ENCODE measurements at places on chromosomes 5 and 9.

GRCh38 chr9:125913551-125913950 lies 166.4 kb downstream of the PBX3 start:
- DNase-seq: no peak

DNA sequence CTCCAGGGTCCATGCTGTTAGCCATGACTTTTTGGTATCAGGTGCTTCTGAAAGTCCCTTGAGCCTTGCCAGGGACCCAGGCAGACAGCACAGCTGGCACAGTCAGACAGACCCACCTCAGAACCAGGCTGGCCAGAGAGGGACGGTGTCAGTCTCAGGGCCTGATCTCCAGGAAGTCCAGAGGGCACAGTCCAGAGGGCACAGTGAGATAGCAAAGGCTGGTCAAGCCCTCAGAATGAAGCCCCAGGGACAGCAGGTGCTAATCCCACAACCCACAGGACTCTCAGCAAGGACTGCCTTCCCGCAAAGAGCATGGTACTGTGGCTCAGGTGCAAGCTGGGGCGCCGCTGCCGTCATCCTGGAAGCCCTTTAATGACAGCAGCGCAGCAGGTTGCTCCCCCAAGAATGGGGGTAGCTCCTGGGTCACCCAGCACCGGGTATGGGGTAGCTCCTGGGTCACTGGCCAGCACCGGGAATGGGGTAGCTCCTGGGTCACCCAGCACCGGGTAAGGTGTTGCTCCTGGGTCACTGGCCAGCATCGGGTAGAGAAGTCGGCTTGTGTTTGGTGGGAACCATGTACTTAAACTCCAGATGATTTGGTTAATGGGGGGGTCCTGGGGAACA lies 105.6 kb upstream of the PHYKPL start:
- DNase-seq: no peak

GRCh38 chr5:143516249-143516648 lies 112.8 kb upstream of the NR3C1 start:
- no peak for DNase-seq

- DNase-seq: no peak
Measured at GRCh38 chr5:177620560-177620959, 20.6 kb downstream of the B4GALT7 start.

- no peak for DNase-seq
Measured at GRCh38 chr5:147507480-147508126, 2.3 kb downstream of the DPYSL3 start.

DNA sequence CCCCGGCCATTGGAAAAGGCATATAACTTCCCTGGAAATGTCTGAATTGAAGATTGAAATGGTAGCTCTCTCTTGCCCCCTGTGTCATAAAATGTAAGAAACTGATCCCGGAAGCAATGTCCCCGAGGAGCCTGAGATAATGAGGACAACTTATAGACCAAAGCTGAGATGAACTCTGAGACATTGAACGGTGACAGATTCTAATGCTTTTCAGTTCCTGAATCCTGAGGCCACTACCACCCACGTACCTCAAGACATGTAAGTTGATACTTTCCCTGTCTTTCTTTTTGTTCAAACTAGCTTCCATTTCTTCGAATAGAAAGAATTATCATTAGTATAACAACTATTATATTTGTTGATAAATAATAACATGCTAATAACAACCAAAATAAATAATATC lies 51.0 kb downstream of the KIF4B start:
- DNase-seq: no peak

- DNase-seq: peak; percentile 61
Measured at GRCh38 chr9:98989036-98990000, 45.6 kb downstream of the COL15A1 start.

DNA sequence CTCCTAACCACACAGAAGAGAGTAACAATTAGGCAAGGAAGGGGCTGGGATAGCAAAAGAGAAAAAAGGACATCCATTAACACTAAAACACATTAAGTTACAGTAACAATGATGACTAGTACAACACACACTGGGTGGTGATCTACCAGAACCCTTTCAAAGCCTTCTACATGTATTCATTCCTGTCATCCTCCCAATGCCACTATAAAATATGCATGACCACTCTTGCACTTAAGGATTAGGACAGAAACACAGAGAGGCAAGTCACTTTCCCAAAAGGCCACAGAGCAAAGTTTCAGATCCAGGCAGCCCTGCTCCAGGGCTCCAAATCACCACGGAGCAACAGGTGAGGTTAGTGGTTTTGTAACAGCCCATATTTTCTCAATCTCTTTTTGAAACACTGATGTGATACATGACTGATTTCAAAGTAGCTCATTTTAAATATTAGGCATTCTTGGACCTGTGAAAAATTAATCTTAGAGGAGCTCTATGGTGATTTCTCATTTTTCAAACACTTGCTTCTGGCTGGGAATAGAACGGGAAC lies 86.7 kb downstream of the AUH start:
- no peak for DNase-seq

Data from right forelimb (tissue), 1 donor.